ENCODE measurements at places on chromosomes 16 and 17.

DNA sequence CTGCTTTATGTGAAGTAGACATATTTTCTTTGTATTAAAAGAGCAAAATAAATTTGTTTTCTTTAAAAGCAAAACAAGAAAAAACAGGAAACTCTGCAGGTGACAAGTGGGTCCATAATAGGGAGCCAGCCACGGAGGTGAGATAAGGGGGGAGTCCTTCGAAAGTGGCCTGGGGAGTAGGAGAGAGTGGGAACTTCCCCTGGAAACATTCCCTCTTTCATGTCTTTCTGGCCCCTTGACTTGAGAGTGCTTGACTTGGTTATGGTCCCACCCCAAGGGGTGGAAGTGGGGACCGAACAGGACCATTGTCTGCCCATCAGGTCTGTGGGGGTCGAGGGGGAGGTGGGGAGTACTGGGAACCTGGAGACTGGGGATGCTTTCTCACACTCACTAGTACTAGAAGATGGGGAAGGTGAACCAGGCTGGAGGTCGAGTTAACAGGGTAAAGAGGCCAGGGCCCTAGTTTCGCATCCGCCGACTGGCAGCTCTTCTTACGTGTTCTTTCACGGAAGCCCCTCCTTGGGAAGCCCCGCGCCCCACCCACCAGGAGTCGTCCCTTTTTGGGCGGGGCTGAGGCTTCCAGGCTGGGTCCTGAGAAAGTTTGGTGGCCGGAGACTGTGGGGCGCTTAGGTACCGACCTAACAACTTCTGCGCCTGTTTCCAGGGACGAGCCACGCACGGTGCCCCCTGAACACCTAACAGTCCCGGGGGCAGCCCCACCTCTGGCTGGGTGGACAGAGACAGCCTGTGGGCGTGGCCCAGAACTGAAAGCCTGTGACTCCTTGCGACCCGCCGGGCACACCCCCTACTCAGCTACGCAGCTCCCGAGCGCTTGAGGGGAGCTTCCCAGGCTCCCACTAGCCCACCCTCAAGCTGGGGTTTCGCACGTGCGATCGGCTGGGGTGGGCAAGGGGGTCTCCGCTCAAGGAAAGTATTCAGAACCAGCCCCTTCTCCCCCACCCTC, 790 bp downstream of the TRADD start:
- peak; percentile 56 for DNase-seq

DNA sequence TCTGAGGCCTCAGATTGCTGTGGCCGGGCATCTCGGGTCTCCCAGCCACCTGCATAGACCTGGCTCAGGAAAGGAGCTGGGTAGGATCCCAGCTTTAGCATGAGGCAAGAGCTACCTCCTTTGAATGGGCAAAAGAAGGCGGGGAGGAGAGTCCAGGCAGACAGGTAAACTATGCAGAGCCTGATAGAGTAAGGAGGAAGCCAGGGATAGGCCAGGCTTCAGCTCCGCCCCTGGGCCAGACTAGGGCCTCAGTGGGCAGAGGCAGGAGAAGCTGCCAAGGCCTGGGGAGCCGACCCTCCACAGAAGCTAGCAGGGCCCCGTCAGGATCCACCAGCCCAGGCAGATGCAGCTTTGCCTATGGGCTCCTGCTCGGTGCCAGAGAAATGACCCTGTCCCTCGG, 22.6 kb upstream of the UBE2G1 start:
- DNase-seq: peak; percentile 63

GRCh38 chr17:39605492-39606433, 2.0 kb downstream of the NEUROD2 start:
- no peak for DNase-seq

DNA sequence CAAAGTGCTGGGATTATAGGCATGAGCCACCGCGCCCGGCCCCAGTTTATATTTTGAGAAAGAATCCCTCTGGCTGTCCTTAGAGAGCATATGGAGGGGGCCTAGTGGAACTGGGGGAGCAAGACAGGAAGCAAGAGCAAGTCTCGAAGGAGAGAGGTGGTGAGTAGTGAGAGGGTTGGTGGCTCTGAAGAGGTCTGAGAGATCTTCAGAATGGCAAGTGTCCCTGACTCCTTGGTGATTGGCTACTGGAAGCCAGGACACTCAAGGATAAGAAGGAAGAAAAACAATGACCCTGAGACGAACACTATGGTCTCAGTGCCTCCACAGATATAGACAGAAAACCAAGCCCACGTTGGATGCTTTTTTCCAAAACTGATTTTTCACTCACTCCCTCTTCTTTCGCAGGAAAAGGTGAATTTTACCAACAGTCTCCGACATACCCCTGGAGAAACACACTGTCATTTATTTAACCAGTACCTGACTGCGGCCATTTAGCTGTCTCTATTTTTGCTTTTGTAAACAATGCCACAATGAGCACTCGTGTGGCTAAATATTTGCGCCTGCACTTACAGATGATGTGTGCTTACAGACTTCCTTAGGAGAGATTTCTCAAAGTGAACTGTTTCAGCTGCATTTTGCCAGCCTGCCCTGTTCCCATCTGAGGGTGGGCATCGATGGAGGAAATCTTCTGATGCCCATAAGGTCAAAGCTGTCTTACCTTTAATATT, 15.9 kb upstream of the DOK4 start:
- no peak for DNase-seq

- peak; percentile 56 for DNase-seq
Measured at GRCh38 chr17:59406808-59407381, 75.4 kb downstream of the YPEL2 start.

DNA sequence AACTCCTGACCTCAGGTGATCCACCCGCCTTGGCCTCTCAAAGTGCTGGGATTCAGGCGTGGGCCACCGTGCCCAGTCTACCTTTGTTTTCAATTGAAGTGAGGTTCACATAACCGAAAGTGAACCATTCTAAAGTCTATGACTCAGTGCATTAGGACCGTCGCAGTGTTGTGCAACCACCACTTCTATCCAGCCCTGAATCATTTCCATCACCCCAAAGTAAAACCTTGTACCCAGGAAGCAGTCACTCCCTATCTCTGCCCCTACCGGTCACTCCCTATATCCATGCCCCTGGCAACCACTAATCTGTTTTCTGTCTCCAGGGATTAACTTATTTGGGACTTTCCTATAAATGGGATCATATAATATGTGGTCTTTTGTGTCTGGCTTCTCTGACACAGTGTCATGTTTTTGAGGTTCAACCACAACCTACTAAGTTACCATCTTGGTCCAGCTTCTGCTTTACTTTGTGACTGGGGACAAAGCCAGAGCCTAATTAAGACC, 28.3 kb upstream of the CDC42EP4 start:
- DNase-seq: no peak

DNA sequence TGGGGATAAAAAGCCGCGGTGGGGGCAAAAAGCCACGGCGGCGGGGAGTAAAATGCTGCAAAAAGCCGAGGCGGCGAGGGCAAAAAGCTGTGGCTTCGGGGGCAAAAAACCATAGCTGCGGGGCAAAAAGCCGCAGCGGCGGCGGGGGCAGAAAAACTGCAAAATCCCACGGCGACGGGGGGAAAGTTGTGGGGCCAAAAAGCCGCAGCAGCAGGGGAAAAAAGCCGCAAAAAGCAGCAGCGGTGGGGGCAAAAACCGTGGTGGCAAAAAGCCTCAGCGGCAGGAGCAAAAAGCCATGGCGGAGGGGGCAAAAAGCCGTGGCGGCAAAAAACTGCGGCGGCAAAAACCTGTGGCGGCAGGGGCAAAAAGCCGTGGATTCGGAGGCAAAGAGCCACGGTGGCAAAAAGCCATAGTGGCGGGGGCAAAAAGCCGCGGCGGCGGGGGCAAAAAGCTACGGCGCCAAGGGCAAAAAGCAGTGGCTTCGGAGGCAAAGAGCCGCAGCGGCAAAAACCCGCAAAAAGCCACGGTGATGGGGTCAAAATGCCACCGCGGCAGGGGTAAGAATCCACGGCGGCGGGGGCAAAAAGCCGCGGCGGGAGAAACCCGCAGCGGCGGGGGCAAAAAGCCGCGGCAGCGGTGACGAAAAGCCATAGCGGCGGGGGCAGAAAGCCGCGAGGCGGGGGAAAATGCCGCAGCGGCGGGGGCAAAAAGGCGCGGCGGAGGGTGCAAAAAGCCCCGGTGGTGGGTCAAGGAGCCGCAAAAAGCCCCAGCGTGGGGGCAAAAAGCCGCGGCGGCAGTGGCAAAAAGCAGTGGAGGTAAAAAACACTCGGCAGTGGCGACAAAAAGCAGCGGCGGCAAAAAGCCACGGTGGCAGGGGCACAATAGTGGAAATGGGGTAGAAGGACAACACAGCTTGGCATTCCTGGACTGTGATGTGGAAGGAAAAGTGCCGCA, 192.8 kb downstream of the SHCBP1 start:
- no peak for DNase-seq

DNA sequence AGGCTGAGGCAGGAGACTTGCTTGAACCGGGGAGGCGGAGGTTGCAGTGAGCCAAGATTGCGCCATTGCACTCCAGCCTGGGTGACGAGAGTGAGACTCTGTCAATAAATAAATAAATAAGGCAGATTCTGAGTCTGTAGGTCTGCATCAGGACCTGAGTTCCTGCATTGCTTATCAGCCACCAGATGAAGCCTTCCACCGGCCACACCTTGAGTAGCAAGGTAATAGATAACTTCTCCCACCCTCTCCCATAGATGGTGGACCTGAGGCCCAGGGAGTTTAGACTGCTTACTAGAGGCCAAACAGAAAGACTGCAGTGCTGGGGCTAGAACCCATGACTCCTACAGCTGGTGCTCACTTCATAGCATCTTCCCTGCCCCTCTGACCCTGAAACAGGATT, 22.1 kb downstream of the ZP2 start:
- DNase-seq: no peak

- no peak for DNase-seq
Measured at GRCh38 chr17:80024206-80024972, 11.3 kb downstream of the TBC1D16 start.

Measured in T47D (cell line).